Pons (tissue), 1 donor: ENCODE measurements at places on chromosomes 1 and 21.

GRCh38 chr1:23779826-23780371 lies 1.7 kb downstream of the PITHD1 start:
- DNase-seq = no peak

- DNase-seq = no peak
Observed at GRCh38 chr1:5473268-5473667, 519.0 kb downstream of the NPHP4 start.

GRCh38 chr1:48498096-48498791 lies 26.2 kb upstream of the SPATA6 start:
- peak; percentile 84 for DNase-seq

GRCh38 chr1:100927276-100927675 lies 31.4 kb downstream of the SLC30A7 start:
- no peak for DNase-seq

DNA sequence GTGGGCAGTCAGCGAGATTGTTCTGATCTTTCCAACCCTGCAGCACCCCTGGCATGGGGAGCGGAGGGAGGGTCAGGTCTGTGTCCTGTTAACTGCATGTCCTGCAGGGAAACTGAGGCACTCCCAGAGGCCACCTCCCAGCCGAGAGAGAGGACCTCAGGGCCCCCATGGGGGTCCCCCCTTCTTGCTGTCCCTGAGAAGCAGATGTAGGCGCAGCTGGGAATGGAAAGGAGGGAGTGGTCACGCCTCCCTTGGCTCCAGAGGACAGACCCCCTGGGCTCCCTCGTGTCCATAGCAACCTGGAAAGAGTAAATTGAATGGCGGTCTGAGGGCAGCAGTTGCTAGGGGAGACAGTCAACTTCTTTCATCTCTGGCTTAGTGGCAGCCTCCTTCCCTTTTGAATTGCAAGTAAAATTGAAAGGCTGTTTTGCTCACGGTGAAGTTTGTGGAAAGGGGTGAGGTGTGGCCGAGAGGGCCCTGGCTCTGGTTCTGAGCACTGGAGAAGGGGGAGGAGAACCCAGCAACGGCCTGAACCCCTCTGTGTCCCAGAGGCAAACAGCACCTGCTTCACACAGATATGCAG lies 4.9 kb downstream of the CROCC start:
- no peak for DNase-seq

DNA sequence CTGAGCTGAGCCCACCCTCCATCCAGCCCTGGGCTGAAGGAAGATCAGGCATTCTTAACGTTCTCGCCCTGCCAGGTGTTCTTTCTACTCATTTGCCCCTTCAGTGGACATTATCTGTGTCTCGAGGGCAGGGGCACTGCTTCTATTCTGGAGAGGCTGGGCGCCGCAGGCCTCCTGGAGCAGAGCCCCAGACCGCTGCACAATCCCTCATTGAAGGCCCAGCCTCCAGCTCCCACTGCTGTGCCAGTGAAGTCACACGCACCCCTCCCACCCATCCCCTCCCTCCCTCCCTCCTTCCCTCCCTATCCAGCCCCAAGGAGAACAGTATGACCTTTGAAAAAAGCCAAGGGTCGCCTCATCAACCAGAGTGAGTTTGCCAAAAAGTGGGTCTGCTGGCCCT lies 76.7 kb downstream of the NFASC start:
- DNase-seq = no peak

GRCh38 chr1:201346337-201346939 lies 31.0 kb downstream of the TNNT2 start:
- DNase-seq = peak; percentile 39

DNA sequence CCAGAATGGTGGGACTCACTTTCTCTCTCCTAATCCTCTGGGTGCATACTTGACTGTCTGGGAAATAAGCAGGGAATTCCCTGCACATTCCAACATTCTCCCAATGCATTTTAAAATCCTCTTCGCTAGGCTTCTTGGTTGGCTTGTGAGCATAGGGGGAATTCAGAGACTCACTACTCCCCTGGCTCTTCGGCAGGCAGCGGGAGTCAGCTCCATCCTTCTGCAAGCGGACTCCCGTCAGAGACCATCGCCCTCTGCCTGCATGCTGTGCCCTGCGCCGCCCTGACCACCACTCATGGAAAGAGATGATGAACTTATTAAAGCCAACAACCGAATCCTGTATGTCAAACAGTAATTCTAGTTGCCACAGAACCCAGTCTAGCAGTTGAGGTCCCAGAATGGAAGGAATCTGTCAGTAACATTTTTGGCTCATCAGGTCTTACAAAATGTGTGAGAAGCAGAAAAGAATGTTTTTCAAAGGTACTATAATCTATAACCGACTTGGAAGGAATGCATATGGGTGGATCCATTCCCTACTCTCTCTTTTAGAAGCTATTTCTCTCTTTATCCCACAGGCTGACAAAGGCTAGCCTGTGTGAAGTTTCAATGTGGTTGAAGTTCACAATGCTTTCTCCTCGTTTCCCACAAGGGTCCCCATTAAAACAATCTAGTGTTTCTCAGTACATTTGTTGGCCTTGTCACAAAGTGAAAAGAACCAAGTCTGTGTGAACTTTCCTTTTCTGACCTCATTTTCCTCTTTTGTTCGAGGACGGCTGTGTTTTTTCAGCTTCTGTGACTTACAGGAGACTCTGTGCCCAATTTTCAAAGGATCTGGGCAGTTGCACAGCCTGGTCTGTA lies 119.1 kb upstream of the ADAR start:
- DNase-seq = peak; percentile 52

DNA sequence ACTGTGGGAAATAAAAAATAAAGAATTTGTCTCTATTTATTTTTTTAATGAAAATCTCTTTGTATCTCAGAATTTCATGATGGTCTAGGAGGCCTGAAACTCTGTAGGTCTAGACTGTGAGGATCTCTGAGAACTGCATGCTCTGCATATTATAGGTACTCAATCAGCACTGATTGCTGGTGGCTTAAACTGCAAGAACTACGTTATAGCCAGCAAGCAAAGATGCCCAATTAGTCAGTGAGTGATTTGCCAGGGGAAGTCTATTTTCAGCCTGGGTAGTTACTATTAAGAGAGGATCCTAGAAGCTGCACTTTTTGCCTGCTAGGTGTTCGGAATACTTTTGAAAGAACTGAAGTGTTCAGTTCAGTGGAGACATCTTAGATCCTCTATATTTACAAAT lies 87.4 kb downstream of the GPR52 start:
- DNase-seq = no peak

DNA sequence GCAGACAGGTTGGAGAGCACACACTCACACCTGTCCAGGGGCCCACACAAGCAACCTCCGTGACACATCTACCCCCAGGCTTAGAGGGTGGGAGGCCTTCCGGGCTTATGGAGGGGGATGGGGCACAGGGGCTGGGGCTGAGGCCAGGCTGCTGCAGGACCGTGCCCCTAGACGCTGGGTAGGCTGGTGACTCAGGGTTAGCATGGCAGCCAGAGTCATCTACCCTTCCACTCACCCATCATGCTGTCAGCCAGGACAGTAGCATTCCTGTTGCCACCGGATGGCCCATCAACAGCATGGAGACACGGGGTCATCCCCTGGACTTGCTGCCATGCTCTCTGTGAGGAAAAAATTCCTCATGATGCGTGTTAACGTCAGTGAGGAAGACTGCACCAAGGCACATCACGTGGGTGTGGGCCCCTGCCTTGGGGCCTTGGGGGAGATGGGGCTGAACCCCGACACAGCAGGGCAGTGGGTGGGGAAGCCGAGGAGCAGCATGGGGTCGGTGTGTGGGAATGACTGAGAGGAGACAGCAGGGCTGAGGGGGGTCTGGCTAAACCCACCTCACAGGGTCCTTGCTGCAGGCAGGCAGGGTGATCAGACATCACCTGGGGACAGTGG lies 52.8 kb downstream of the WNT9A start:
- DNase-seq = no peak

DNA sequence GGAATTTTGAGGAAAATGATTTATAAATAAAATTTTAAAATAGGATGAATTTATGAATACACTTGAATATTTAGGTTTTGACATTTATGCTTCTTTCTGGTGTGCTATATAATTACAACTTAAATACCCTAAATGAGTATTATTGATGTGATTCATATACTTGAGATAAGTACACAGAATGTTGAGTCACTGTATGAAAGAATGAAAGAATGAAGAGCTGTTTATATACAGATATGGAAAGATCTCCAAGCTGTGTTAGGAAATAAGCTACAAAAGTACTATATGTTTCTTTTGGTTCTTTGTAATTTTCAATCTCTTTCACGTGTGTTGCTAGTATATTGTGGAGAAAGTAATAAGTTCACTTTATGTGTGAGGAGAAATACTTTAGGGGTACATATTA lies 147.2 kb downstream of the RASAL2 start:
- DNase-seq = no peak

- DNase-seq = no peak
Observed at GRCh38 chr1:224427346-224427745, 7.3 kb downstream of the WDR26 start.

- no peak for DNase-seq
Observed at GRCh38 chr1:152413909-152414308, at the start of gene CRNN. Gene CRNN, minus strand, starts transcription at chr1:152414263. Its CDS starts 2,030 bp downstream, at chr1:152412233.

- DNase-seq = no peak
Observed at GRCh38 chr1:76635784-76636183, 231.5 kb upstream of the ST6GALNAC5 start.

GRCh38 chr1:31215065-31215570 lies 24.6 kb downstream of the NKAIN1 start:
- DNase-seq = no peak

- no peak for DNase-seq
Observed at GRCh38 chr1:107794571-107794970, 170.4 kb downstream of the VAV3 start.

DNA sequence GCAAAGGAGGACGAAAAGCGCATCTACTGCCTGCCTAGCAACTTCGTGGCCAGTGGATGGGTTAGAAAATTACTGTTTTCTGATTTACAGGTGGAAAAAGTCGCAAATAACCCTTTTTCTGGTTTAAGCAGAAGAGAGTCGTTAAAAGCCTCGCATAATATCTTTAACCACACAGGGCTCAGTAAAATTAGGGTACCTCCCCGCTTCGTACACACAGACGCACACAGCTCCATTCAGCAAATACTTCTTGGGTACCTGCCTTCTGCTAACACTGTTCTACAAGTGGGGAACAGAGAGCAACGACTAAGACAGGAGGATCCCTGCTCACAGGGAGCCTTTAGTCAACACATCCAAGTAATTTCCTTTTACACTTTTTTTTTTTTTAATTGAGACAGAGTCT lies 704 bp downstream of the ALG6 start:
- peak; percentile 12 for DNase-seq

DNA sequence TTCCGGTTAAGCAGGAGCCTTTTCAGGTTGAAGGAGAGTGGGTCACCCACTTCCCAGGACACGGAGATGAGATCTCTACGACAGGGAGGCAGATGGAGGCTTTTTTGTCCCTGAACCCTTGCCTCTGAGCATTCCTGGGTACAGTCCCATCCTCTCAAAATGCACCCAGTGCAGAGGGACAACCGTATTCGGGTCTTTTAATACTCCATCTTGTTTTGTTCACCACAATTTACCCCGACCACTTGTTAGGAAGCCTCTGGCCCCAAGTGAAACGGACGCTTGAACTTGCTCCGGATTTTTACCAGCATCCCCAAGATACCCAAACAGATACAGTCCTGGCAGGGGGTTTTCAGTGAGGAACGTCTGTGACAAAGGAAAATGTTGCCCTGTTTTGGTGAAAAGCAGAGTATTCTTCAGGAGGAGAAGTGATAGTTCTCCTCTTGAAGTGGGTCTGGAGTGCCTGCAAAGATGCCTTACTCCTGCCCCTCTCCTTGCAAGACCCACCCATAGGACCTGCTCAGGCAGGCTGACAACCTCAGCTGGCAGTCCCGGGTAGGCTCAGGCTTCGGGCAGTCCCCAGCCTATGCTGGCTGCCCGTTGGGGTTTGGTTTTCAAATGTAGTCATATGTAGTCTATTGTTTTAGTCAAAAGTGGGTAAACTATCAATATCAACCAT lies 669 bp upstream of the ARL8A start:
- DNase-seq = no peak

- no peak for DNase-seq
Observed at GRCh38 chr21:15053500-15053899, 11.3 kb downstream of the NRIP1 start.

DNA sequence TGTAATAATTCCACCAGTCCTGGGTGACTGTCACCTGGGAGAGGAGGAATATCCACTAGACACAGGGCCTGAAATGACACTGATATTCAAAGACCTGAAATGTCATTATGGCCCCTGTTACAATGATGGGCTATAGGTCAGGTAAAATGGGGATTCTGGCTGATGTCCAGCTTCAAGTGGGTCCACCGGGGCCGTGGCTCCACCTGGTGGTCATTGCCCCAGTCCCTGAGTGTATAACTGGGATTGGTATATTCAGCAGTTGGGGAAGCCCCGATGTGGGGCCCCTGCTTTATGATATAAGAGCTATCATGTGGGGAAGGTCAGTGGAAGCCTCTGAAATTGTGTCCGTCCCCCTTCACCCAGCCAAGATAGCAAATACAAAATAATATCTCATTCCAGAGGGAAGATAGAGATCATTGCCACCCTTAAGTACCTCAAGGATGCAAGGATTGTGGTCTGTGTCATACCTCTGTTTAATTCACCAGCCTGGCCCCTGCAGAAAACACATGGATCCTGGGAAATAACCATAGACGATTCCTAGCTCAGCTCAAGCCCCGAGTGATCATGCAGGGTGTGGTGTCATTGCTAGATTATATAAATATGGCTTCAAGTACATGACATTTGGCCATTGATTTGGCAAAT lies 19.4 kb downstream of the PLEKHO1 start:
- DNase-seq = no peak

- DNase-seq = peak; percentile 8
Observed at GRCh38 chr21:40002978-40003377, 135.7 kb downstream of the PCP4 start.

GRCh38 chr1:18352636-18353265 lies 128.0 kb upstream of the KLHDC7A start:
- DNase-seq = no peak

DNA sequence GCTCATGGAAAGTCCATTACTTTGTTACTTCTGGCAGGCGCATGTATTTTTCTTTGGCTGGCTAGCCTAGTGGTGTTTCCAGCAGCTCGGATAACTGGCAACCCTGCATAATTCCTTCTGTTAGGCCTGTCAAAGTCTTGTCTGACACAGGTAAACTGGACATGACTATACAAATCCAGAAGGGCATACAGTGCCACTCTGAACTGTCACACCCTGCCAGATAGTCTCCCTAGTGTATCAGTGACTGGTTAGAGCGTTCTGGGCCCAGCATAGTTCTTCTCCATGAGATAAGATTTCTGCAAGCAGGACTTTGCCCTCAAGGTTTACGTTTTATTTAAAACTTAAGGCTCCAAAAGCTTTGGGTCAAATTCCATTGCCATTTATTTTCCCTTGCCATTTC lies 177.7 kb upstream of the GORAB start:
- DNase-seq = no peak
